ENCODE measurements at places on chromosomes 6 and 20.

- DNase-seq = peak; percentile 97
Observed at GRCh38 chr20:10501402-10501801, 66.3 kb downstream of the SLX4IP start.

DNA sequence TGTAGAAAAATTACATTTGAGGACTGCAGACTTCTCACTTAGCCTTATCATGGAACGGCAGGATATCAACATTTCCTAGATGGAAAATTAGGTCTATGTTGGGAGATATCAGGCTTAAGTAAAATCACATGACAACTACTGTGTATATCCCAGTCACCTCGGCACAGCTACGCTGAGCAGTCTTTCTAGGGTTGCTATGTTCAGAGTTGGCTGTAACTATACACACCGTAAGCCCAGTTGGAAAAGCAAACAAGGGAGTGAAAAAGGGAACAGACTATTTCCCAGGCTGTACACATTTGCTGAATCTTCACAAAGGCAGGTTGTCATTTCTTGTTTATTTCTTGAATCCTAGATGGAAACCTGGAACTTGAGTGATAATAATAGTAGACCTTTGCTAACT, 80.7 kb upstream of the PTPRK start:
- peak; percentile 29 for DNase-seq

- no peak for DNase-seq
Observed at GRCh38 chr20:18092890-18093289, 35.2 kb upstream of the OVOL2 start.

DNA sequence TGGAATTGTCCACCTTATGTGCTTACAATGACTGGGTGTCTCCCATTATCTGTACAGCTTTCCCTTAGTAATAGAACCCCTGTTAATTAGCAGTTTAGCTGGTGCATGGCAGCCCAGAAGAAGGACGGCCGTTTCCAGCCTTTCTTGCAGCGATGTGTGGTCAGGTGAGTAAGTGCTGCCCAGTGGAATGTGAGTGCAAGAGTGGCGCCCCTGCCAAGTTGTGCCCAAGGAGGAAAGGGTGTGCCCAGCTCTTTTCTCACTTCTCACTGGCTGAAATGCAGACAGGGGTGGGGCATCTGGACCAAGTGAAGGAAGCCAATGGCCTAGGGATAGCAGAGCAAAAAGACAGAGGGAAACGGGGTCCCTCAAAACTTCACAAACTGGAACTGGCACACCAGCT, 296.8 kb downstream of the PREX1 start:
- no peak for DNase-seq

GRCh38 chr20:60447703-60448102, 489.5 kb downstream of the CDH26 start:
- no peak for DNase-seq

DNA sequence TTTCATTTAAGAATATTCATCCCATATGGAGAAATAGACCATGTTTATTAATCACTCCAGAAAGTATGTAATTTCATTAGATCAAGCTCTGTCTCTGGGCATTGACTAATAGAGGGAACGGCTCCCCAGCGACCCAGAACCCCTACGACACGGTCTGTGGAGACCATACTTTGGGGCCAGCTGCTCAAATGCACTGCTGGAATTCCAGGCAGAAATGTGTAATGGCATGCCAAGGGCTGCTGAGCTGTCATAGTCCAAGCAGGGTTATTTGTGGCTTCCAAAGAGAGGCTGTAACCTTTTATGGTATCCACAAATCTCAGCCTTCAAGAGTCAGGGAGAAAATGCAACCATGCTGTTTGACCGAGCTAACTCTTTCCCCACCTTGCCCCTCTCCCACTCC, 755.8 kb downstream of the DHX35 start:
- no peak for DNase-seq

GRCh38 chr6:707576-708236, 14.8 kb upstream of the EXOC2 start:
- DNase-seq = no peak
